Cardiac septum (tissue), 1 donor: ENCODE measurements at places on chromosomes 2 and 18. TPM values are rescaled to one million over a fixed set of nuclear protein-coding genes. Genes with fewer than 3 reads are reported as not detected.

- no peak for DNase-seq
Observed at GRCh38 chr18:8951491-8951890, 151.0 kb upstream of the NDUFV2 start.

DNA sequence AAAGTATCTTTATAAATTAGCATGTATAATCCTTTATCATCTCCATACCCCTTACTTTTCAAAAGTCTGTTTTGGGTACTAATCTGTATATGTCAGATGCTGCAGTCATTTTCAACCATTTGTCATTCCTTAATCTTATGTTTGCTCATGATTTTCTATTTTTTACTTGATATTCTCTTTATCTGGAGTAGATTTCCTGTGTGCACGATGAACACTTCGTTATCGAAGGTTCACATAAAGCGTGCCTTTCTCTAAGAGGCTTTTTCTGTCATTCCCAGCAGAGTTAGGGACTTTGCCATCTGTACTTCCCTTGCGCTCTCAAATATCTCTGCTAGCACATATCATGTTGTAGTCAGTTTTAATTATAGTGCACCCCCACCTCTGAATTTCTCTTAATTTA, 123.2 kb downstream of the BIRC6 start:
- DNase-seq: no peak

Gene TMEM163
- 0.38 TPM for total RNA-seq

Gene LIMS4
- total RNA-seq: 4.5 TPM

DNA sequence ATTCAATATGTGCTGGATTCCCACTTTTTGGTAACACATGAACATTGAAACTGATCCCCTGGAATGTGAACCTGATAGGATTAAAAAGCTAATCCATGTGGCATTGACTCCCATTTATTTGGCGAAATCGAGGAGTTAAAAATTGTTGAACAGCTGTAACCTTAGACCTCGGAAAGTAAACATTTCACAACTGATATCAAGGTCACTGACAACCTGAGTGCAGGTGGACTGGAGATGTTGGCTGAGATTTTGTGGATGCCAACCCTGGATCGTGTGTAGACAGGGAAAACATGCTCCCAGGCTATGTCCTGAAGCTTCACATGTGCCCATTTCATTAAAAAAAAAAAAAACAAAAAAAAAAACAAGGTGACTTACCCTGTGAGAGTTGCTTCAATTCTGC, 204.8 kb downstream of the SETBP1 start:
- DNase-seq: no peak

Gene DDX18
- 32.4 TPM for total RNA-seq

GRCh38 chr2:95314964-95315611, 17.9 kb downstream of the KCNIP3 start:
- no peak for DNase-seq

Gene SPHKAP
- 61.2 TPM for total RNA-seq

DNA sequence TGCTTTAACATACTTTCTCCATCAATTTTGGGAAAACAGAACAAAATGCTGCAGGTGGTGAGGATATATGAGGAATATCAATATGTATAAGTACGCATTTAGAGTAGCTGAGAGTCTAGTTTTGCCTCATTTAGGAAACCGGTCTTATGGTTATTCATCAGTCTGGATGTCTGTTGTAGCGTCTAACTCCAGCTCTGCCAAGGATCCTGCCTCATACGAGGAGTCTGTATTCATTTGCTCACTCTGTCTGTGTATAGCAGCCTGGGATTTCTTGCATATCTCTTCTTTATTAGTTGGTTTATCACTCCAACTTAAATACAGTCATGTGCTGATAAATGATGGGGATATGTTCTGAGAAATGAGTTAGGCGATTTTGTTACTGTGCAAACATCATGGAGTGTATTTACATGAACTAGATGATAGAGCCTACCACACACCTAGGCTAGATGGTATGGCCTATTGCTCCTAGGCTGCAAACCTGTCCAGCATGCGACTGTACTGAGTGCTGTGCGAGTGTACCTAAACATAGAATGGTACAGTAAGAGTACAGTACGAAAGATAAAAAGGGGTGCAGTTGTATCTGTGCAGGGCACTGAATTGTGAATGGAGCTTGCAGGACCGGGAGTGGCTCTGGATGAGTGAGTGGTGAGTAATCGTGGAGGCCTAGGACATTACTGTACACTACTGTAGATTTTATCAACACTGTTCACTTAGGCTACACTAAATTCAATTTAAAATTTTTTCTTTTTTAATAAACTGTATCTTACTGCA, 148.1 kb downstream of the ZNF407 start:
- DNase-seq: no peak

DNA sequence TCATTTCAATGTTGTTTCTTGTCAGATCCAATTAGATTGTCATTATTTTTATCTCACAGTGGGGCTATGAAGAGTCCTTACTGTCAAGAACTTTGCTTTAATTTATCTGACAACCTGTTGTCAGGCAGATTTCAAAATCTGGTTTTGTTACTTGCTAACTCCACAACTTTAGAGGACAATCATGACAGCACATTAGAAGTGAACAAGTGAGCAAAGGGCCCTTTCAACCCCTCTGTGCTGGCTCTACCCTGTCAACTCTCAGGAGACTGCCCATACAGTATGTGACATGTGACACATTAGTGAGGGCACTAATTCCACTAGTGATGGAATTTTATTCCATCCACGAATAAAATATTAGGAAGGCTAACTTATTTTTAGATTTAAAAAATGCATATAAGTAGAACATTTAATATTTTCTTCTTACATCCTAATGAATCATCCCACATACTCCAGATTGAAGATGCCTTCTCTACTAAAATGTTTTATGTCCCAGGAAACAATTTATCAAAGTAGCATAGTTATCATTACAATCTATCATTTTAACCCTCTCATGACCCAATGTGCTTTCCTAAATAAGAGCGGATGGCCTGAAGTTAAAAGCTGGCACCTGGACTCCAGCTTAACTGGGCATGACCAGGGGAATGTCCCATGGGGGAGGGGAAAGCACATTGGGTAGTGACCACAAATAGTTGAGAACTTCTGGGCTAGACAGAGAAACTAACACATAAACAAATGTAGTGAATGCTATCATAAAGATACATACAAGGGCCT, 97.6 kb upstream of the PPP1CB start:
- no peak for DNase-seq

- DNase-seq: no peak
Observed at GRCh38 chr2:6881516-6881915, 3.9 kb downstream of the RSAD2 start.

DNA sequence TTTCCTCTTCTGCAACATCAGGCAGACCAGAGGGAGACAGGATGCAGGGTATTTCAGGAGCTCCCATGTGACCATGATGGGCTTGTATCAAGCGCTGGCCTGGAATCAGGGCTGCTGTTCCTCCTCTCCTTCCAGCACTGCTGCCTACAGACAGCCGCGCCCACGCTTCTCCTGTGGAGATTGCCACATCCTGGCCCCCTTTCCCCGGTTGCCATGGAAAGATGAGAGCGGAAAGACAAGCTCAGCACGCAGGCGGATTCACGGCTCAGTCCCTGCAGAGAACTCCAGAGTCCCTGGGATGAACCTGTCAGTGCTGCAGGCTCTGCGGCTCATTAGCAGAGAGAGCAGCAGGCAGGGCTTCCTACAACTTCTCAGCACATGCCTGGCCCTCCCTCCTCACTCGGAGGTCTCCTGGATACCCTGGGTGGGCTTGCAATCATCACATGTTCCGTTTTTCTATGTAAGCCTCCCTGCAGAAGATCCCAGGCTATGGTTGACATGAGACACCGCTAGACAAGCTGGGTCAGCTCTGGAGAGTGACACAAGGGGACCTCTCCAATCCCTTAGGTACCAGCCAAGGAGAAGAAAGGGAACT, 497.8 kb upstream of the MYT1L start:
- peak; percentile 74 for DNase-seq

Gene VWA3B
- 0.51 TPM for total RNA-seq

DNA sequence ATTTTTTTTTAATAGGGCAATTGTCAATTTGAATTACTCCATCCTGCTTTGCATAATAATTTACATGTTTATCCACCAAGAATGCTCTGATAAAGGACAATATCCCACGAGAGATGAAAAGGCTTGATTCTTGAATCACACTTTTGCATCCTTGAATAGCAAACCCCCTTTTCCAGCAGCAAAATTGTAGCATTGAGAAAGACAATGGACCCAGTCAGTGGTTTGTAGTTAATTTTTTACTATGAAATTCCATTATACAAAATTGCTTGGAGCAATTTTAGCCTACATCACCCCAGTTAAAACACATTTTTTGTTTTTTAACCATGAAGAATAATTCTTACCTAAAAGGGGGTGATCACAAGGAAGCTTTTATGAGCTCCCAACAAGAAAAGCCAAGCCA, 255.1 kb downstream of the RND3 start:
- DNase-seq: no peak

Gene TM4SF20
- total RNA-seq: not detected

GRCh38 chr2:148966438-148966758, 72.1 kb upstream of the LYPD6B start:
- no peak for DNase-seq

DNA sequence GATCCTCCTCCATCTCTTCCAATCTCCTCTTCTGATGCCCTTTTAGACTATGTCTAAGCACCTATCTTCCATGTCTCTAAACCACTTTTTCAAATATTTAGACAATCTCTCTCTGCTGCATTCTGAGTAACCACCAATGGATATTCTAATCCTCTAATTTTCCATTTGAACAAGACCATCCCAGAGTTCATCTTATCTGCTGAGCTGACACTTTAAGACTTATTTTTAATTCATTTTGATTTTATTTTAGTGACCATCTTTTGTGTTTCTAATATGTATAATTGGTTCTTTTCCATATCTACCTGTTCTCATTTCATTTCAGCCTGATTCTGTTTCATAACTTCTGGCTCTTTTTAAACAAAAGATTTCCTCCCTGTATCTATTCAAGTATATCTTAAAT, 369.9 kb downstream of the CLIP4 start:
- DNase-seq: no peak

DNA sequence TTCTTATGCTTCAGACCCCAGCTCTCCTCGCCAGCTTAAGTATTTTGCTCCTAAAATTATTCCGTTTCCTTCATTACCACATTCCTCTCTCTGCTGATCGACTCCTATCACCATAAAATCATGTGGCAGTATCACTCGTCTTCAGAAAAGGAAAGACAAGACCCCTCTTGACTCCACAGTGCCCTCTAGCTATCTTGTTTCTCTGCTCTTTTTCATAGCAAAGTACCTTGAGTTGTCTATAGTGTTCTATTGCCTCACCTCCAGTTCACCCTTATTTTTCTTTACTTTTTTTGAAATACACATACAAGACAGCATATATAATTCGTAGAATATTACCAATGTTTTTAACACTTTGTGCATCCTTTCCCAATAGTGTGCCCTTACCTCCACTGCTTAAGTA, 273.2 kb upstream of the SIX3 start:
- no peak for DNase-seq

DNA sequence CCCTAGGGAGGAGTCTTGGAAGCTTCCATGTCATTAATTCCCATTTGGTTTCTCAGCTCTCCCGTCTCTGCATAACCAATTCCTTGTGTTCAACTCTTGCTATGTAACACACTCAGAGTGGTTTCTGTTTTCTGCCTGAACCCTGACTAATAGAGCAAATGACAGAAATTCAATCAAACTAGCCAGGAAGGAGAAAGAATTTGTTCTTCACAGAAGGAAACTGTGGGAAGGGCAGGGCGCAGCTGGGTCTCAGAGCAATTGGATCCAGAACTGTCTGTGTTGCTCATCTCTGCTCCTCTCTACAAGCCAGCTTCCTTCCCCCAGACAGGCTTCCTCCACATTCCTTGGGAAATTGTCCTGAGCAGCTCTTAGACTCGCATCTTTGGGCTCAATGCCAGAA, 269.8 kb downstream of the TNS1 start:
- peak; percentile 69 for DNase-seq

Gene POTEF
- total RNA-seq: not detected

Gene CEBPZOS
- total RNA-seq: 49.1 TPM

DNA sequence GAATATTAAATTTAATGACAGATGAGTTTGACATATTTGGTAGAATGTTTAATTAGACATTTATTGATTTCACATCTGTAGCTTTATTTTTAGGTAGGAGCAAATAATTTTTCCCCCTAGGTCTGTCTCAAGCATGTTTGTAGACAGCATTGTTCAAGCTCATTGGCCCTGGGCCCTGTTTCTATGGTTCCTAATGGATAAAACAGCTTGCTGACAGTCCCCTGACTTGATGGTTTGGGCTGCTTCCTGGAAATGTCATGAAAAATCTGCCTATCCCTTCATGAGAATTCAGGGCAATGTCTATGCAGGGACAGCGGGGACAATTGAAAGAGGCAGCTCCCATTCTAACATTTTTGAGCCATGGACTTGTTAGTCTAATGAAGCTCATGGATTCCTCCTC, 14.6 kb upstream of the MEP1B start:
- DNase-seq: no peak

DNA sequence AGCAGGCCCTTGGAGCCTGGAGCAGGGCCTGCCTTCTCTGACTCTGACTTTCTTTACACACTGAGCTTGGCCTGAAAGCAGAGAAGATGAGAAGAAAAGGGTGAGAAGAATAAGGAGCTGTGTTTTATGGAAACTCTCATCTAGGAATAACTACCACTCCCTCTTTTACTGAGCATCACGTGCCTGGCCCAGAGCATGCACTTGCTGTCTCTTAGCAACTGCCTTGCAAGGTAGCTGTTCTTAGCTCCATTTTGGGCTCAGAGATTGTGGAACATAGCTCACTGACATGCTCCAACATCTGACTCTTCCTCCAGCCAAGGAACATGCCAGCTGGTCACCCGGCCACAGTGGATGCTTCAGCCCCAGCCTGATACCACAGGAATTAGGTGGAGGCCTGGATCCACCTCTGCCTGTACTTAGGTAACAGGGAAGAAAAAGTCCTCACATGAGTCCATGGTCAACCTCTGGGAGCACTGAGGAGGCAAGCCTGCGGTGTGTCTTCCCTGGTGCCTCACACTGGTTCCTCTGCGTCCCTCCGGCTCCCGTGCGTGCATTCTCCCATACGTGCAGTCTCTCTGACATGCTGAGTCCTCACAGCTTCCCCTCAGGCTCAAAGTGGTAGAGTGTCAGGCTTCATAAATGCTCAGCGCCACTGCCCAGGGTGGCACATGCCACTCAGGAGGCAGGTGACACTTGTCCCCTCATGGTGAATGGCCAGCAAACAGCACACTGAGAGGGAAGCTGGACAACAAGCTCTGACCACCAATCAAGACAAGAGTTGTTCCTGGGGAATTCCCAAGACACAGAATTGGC, 35.7 kb downstream of the AMER3 start:
- no peak for DNase-seq

Gene LYPD6B
- not detected for total RNA-seq

Gene PFN4
- total RNA-seq: 1.0 TPM

GRCh38 chr2:221370857-221371211, 201.3 kb downstream of the EPHA4 start:
- DNase-seq: no peak

- no peak for DNase-seq
Observed at GRCh38 chr2:159140070-159140769, 146.3 kb downstream of the WDSUB1 start.
